ENCODE measurements at places on chromosomes 16 and 17. TPM values are rescaled to one million over a fixed set of nuclear protein-coding genes. Genes with fewer than 3 reads are reported as not detected.

GRCh38 chr17:80861418-80861815, 130.2 kb upstream of the CHMP6 start:
- DNase-seq: no peak

DNA sequence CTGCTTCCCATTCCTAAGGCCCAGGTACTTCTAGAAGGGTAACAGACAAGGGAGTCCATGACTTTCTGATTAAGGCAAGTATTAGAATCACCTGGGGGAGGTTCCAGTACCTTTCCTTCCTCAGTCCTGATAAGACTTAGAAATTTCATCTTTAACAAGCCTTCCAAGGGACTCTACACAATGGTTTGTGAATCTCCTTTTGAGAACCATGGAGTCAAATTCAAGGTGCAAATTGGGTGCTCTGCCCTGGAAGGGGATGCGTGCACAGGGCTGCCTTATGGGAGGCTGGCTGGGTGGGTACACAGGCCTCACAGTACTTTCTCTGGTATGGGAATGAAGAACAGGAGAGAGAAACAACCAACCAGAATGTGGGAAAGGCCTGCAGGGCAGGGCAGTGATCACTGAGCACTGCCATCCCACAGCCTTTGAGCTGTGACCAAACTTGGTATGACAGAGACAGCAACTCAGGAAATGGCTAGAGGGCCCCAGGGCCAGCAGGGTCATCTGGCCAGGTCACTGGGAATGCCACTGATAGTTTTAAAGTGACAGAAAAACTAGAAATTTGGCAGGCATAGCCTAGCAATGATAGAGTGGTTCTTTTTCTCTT, 3.6 kb upstream of the TMIGD1 start:
- DNase-seq: no peak

DNA sequence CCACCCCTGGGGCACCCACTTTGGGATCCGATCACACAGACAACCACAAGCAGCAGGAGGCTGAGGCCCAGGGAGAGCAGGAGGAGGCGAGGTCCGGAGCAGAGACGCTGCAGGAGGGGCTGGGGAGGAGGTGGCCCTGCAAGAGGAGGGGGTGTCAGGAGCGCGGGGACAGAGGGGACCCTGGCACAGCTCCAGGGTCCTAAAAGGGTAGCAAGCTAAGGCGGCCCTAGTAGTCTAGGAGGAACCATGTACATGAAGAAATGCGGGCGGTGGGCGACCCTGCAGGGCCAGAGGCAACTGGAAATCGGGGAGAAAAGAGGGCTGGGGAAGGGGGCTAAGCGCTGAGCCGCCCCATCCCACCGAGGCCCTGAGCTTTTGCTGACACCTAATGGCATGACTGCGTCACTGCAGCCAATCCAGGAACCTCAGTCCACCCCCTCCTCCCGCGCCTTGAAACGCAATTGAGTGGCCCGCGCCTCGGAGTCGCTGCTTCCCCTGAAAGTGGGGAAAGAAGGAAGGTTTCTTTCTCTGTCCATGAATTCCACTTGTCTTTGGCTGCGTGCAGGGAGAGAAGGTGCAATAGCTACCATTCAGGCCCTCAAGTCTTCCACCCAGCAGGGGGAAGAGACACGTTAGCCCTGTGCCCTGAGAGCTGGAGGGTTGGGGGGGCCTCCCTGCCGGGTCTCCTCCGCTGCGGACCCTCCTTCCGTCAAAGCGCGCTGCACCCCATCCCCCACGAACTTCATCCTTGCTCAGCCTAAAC, 1.8 kb downstream of the ASGR1 start:
- peak; percentile 65 for DNase-seq

DNA sequence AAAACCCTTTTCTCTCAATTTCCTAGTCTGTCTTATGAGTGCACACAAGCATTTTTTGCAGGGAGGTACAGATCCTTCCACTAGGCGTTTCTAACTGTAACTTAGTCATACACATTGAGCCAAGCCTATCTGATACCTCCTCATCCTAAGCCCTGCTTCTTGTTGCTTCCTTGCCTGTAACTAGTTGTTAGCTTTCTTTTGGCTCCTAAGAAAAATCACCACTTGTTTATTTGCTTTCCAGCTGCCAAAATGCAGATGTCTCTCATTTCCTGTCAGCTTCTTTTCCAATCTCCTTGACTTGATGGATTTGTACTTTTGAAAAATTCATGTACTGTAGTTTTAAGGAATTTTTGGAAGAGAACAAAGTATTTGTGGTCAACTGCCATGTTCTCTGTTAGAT, 73.7 kb downstream of the TNRC6C start:
- peak; percentile 12 for DNase-seq

DNA sequence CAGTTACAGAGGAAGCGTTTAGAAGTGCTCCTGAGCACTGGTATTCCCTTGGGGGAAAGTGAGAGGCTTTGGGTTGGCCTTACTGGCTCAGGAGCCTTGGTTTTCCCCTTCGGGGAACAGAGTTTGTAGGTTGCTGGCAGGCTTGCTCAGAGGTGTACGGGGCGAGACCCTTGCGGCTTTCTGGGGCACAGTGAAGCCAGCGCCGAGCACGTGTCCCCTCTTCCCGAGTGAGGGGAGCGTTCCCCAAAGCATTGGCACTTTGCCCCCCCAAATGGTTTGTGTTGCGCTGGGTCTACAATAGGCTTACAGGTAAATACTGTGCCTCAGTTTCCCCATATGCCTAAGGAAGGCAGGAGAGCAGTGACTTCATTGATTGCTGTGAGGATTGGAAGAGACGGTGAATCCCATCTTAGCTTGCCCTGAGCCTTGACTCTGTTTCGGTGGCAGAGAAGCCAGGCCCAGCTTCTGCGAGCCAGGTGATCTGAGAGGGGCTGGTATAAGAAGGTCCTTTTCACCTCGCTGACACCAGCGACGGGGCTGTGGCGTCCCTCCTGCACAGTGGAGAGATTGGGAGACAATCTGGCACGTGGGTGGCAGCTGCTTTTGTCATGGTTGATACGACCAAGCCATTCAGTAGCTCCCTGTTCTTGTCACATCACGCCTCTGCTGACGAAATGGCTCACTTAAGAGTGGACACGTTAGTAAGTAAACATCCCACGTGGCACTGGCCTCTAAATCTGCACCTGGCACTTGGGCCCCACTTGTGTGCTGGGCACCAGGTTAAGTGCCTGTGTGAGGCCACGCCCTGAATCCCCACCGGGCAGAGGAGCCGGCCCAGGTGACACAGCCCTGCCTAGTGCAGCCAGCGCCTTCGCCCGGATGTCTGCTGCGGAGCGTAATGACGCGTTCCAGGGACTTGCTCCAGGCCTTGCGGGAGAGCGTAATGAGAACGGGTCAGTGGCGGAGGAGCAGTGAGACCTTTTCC, 55.0 kb downstream of the MEAK7 start:
- no peak for DNase-seq

DNA sequence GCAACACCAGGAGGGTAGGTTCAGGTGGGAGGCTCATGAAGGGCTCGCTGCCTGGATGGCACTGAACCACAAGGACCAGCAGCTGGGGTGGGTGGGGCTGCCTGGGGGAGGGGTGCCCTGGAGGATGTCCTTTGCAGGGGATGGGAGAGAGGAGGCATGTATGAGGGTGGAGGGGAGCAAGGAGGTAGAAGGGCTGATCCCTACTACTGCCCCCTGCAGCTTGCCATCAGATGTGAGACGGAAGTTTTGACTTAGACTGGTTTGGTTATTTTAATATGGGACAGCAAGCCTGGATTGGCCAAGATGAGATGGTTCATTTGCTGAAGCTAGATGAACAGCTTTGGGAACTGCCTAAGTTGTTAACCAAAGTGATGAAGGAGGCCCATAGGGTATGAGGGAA, 115.9 kb downstream of the SEC14L1 start:
- no peak for DNase-seq

- DNase-seq: no peak
Measured at GRCh38 chr17:33686171-33686570, 393.1 kb upstream of the ASIC2 start.

- no peak for DNase-seq
Measured at GRCh38 chr17:41360296-41360995, 9.2 kb downstream of the KRT33B start.

GRCh38 chr17:27282054-27282551, 11.8 kb upstream of the WSB1 start:
- no peak for DNase-seq

The ZSCAN32 gene
- total RNA-seq: 7.6 TPM

DNA sequence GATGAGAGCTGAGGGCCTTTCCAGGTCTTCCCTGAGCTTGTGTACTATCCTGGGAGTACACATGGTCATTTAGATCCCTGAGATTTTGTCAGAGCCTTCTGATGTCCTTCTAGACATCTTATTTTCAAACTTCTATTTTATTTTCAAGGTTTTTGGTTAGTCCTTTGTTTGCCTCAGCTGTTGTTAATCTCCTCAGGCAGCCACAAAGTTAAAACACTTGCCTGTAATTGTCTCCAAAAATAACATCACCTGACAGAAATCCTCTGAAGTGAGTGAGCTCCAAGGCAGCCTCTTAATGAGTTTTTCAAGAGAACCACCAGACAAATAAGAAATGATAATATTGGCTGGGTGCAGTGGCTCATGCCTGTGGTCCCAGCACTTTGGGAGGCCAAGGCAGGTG, 43.8 kb upstream of the CPHXL start:
- no peak for DNase-seq

GRCh38 chr17:6160911-6161855, 91.0 kb downstream of the WSCD1 start:
- DNase-seq: no peak

DNA sequence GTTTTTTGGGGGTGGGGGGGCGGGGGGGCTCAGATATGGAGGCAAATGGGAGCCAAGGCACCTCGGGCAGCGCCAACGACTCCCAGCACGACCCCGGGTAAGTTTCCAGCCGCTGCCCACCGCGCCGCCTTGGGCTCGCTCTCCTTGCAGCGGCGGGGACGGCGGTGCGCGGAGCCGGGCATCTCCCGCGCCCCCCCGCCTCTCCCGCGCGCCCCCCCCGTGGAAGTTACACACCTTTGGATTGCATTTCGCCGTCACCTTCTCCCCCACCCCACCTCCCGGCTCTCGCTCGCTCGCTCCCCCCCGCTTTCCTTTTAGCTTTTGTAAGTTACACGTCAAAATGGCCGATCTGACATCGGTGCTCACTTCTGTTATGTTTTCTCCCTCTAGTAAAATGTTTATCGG, 387 bp downstream of the MSI2 start:
- DNase-seq: peak; percentile 16

GRCh38 chr17:82018152-82018988, 4.3 kb downstream of the CENPX start:
- DNase-seq: no peak

Data from lung microvascular endothelial cell (primary cell).